ENCODE measurements at places on chromosomes 7 and 10.

GRCh38 chr7:139061416-139061815 is 25.6 kb upstream of the ZC3HAV1L start:
- no peak for DNase-seq

DNA sequence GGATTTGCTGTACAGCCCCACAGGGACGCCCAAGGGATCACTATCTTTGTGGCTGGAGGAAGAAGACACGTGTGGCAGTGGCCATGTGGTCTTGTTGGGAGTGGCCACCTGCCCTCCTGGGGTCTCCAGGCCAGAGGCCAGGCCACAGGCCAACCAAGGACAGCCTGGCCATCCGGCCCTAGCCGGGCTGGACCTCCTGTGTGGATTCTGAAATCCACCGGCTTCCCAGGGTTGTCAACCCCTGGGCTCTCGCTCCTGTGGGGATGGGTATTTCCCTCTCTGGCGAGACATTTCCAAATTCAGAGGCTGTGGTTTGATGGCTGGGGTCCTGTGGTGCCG is 31.5 kb upstream of the CFAP46 start:
- DNase-seq = no peak

DNA sequence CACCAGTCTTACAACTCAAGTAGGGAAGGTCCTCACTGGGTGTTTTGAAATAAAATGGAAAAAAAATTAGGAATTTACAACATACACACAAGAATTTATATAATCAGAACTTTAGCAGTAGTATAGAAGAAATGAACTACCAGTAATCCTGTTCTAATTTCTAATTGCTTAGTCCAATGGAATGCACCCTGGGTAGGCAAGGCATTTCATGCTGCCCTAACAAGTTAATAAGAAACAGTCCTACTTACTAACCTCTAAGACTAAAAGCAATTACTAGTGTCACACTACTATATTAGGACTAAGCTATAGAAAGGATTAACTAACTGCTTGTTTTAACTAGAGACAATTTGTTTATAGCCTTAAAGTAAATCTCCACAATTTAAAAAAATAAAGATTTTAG is 158.1 kb downstream of the BTAF1 start:
- no peak for DNase-seq

DNA sequence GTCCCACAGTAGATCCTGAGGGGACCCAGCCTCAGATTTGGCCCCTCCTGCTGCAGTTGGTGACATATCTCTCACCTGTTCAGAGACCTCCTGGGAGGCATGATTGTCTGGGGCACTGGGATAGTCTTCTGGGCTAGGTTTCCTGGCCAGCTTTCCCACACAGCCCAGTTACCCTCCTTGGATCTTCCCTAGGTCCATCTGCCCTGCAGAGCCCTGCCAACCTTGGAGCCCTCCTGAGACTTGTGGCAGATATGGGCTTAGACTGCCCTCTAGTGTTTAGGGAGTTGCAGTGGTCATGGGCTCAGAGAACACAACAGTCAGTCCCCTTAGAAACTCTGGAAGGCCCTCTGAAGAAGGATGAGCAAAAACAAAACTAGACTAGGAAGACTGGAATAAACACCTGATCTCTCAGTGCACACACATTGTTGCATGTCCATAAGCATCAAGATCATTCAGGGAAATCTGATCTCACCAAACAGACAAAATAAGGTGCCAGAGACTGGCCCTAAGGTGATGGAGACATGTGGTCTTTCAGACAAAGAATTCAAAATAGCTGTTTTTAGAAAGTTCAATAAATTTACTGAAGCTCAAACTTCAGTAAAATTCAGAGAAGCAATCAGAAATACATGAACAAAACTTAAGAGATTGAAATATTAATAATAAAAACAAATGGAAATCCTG is 324.6 kb downstream of the ATRNL1 start:
- DNase-seq = no peak

- no peak for DNase-seq
Measured at GRCh38 chr7:35272246-35272645, 18.3 kb upstream of the TBX20 start.

DNA sequence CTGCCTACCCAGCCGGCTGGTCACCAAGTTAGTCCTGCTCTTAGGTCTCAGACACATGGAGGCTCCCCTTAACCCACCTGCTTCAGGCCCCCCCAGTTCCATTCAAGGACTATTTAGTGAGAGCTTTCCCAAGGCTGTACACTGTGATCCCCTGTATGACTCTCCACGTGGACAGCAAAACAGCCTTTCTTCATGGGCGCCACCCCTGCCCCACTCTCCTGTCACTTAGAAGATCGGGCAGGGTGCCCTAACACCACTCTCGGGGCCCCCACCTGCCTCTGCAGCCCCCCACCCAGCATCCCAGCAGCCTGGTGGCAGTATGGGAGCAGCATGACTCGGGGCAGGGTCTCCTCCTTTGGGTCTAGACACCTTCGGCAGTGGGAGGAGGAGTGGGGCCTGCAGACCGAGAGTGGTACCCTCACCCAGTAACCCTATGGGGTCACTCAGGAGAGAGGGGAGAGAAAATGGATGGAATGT is 116.6 kb downstream of the PTPN20 start:
- DNase-seq = no peak

DNA sequence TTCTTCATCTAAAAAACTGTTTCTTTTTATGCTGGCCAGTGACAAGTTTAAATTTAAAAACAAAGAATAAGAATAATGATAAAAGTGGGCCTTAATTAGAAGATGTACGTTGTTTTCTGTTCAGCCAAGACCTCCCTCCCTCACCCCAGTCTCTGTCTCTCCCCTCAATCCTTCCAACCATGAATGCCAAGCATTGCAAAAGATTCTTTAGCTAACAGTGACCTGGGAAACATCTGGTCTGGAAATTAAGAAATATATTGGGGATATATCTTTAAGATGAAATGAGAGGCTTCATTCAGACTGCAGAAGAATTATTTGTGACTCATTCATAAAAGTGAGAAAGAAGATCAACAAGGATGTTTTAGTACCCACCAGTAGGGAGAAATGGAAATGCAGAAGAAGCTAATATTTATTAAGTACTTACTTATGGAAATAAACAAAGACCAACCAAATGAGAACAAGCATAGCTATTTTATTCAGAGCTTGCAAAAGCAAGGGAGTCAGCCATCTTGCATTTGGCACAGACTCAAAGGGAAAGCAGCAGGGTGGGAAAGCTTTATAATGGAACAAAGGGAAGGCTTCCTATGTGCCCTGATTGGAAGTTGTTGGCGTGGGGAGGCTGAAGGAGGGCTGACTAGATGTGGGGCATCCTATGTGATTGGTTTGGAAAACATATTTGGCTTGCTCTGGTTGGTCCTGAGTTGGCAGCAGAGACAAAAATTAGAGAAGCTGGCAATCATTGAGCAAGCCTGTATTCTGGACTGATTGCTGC is 595.4 kb upstream of the GHITM start:
- no peak for DNase-seq

GRCh38 chr10:100506596-100507356 is 12.9 kb downstream of the SEC31B start:
- no peak for DNase-seq

DNA sequence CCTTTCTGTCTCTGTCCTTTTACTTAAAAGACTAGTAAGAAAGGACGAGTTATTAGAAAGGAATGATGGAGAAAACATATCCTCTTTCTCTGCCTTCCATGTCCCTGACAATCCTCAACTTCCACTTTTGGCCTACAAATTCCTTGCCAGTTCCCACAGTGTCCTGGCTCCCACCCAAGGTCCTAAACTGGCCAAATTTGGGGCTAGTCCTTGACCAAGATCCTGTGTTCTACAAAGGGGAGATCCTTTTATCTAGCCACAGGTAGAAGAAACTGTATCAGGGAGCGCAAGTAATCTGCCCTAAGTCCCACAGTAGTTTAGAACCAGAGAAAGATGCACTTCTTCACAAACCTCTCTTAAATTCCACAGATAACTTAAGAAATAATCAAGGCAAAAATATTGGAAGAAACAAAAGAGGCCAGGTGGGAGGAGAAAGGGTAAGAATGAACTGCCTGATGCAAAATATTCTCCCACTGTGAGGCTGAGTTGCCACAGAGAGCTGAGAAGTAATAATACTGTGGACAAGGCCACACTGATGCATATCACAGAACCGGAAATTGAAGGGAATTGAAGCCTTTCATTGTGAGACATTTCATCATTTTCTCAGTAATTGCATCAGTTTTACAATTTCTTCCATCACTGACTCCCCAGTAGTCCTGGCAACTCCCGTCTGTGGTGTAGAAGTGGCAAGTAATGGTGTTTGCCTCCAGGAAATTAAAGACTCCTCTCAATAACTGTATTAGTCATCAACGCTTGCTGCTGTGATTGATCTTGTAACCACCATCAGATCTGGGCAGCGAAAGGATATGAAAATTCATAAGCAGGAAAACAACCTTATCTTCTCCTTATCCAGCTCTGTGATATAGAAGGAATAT is 47.2 kb downstream of the DNAJC12 start:
- no peak for DNase-seq

DNA sequence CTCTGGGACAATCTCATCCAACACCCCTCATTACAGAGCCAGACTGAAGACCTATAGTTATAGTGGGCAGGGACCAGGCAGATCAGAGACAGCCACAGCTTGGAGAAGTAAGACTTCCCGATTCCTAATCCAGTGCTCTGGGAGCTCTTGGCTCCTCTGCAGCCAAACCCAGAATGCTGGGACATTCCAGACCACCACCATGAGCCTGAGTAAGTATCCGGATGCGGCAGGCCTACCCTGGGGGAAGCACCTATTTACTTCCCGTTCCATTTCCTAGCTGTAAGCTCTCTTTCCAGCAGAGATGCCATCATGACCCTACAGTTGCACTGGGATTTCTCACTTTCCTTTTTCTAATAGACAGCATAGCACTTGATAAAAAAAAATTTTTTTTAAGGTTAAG is 16.4 kb downstream of the HIP1 start:
- no peak for DNase-seq

DNA sequence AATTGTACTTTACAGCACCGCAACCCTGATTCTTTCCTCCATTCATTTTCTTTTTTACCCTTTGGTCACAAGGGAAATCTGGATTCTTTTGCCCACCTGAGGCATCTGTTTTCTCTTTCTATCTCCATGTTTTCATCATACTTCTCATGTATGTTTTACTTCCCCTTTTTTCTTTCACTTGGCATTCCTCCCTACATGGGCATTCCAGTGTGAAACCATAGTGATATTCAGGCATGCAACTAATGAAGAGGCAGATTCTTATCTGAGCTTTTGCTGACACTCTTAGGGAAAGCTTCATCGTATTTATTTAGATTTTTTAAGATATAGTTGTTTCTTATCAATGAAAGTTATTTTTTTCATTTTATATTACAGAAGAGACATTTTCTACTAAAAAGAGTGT is 405.2 kb upstream of the TEX47 start:
- no peak for DNase-seq

DNA sequence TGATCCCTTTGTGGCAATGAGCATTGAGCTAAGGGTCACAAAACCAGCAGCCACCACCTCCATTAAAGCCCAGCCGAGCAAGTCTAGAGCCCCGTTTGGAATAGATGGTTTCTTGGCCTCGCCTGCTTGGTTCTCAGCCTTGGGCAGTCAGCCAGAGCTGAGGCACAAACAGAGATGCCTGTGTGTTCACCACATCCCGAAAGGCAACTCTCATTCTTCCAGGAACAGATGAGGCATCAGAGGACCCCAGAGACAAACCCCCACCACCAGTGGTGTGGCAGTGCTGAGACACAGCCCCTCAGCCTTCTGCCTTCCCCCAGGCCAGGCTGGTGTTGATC is 203.3 kb upstream of the ZMIZ1 start:
- no peak for DNase-seq

Measured in activated CD4-positive, alpha-beta T cell treated with anti-CD3 and anti-CD28 coated beads for 1 hour (primary cell).